ENCODE measurements at places on chromosomes 11 and 22. TPM values are rescaled to one million over a fixed set of nuclear protein-coding genes. Genes with fewer than 3 reads are reported as not detected.
A peak's percentile ranks its signal among the peaks of the same experiment; 100 is the strongest.

CRACR2B gene
- 1.2 TPM for total RNA-seq

DNA sequence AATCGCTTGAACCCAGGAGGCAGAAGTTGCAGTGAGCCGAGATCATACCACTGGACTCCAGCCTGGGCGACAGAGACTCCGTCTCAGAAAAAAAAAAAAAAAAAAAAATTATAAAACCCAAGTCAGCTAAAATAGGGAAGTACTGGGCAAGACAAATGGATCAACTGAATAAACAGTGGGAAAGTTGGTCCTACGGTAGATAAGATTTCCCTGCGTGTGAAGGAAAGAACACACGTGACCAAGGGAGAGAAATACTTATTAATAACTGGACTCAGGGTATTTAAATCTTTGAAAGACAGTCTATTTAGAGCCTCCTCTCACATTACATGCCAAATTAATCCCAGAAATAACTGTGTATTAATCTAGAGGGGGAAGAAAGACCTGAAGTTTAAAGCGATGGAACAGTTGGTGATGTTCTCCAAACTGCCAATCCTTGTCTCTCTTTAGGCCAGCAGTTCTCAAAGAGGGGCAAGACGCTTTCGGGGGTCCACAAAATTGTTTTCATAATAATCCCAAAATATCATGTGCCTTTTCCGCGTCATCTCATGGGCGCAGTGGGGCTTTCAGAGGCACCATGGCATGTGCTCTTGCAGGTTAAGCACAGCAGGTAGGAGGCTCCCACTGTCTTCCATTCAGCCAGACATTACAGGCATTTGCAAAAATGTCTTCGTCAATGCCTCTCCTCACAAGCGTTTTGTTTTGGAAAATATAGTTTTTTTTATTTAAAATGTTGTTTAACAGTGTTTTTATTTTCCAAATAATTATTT, 6.6 kb downstream of the RTL6 start:
- no peak for DNase-seq

- peak; percentile 48 for DNase-seq
Measured at GRCh38 chr11:612201-612960, 3.4 kb downstream of the IRF7 start.

FXYD6 gene
- total RNA-seq = not detected

DNA sequence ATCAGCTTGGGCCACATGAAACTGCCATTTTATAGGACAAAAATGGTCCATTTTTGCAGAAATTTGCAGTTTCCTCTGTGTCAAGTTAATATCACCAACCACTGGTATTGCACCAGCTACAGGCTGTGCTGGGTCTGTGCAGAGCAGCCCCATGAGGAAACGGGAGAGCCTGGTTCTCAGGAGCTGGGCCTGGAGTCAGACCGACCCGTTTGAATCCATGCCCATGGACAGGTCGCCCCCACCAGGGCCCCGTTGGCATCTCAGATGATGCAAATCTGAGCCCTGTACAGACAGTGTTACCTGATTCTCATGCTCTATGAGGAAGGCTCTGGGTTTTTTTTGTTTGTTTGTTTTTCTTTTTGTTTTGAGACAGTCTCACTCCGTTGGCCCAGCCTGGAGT, 9.8 kb upstream of the SEC14L6 start:
- DNase-seq = no peak

DNA sequence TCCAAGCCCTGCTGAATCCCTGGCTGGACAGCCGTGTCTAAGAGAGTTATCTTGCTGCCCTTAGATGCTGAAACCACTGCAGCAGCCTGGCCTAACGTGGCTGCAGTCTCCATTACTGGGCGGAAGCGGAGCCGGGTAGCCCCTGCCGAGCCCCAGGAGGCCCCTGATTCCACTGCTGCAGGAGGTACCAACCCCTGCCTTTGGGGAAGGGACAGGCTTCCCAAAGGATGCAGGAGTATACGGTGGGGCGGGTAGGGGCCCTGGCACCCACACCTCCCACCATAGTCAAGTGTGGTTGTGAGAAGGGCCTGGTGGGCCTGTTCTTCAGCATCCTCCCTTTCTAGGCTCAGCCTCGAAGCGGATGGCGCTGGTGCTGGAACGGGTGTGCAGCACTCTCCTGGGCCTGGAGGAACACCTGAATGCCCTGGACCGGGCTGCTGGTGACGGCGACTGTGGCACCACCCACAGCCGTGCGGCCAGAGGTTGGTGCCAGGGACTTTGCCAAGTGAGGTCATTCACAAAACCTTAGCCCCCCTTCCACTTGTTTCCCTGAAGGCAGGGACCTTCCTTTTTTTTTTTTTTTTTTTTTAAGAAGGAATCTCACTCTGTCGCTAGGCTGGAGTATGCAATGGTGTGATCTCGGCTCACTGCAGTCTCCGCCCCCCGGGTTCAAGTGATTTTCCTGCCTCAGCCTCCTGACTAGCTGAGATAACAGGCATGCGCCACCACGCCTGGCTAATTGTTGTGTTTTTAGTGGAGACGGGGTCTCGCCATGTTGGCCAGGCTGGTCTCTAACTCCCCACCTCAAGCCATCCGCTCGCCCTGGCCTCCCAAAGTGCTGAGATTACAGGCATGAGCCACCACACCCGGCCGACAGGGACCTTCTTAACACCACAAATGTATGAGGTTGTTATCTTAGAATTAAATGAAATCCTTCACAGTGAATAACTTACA, 11.0 kb downstream of the TKFC start:
- no peak for DNase-seq

SHANK3 gene
- 1.9 TPM for total RNA-seq

DNA sequence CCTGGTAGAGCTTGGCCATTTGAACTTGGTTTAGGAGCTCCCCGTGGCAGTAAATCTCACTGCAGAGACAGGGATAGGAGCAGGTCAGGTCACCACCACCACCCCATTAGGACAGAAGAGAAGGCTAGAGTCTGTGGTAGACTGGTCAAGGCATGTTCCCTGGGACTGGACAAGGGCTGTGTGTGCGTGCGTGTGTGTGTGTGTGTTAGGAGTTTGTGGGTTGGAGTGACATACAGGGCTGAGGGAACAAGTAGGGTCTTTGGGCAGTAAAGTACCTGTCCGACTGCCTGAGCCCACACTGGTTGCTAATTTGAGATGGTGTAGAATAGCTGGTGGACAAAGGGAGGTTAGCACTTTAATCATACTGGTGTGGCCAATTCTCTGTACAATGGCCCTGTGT, 16.1 kb downstream of the TREH start:
- DNase-seq = no peak

- DNase-seq = no peak
Measured at GRCh38 chr11:61294717-61295595, at the start of gene VWCE. Gene VWCE, minus strand, starts transcription at chr11:61295316. Its CDS starts 279 bp downstream, at chr11:61295037.

DNA sequence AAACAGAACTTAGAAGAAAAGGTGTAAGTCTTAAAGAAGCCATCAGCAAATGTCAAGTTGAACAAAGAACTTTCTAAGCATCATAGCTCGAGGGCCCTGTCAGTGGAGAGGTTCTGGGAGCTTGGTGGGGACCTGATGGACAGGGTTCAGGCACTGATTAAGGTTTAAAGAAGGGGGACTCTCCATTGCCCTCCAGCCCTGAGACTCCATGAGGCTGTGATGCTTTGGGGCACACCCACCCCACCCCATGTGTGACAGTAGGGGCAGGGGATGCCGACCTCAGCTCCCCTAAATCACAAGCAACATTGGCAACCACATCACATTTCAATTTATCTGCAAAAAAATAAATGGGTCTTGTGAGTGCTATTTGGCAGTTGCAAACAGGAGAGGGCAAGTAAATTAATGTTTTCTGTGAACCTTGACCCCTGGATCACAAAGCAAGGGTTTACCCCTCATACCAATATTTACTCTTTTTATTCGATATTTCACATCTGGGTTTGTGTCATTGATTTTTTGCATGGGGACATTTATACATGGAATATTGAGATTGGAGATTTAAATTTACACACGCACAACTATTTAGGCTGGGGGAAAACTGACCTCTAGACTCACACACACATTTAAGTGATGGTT, 37.1 kb upstream of the ANO1 start:
- no peak for DNase-seq

C22orf31 gene
- not detected for total RNA-seq

DNA sequence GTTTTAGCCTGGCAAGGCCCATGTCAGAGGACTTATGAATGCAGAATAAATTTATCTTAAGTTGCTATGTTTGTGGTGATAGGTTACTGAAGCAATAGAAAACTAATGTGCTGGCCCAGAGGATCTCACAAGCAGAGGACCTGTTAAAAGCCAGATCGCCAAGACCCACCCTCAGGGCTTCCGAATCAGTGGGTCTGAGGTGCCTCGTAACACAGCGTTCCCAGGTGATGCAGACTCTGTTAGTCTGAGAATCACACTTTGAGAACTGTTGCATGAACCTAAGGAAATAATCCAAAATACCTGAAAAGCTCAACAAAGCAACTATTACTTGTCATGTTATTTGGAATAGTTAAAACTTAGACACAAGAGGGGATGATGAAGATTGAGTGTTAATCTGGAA, 6.7 kb upstream of the SCARF2 start:
- DNase-seq = no peak

DNA sequence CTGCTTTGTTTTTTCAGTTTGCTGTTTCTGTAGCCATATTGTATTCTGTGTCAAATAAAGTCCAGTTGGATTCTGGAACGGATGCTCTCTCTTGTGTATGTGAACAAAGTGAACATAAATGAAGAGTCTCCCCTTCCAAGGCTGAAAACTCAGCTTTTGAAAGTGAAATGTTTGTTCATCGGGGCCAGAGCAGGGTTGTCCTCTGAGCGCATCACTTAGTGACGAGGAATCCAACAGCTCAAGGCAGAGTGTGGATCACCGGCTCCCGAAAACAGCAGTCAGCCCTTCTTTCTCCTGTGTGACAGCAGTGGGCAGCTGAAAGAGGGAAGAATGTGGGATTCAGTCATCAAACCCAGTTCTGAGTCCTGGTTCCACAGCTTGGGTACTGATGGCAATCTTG, 21.4 kb downstream of the RBX1 start:
- DNase-seq = no peak

DNA sequence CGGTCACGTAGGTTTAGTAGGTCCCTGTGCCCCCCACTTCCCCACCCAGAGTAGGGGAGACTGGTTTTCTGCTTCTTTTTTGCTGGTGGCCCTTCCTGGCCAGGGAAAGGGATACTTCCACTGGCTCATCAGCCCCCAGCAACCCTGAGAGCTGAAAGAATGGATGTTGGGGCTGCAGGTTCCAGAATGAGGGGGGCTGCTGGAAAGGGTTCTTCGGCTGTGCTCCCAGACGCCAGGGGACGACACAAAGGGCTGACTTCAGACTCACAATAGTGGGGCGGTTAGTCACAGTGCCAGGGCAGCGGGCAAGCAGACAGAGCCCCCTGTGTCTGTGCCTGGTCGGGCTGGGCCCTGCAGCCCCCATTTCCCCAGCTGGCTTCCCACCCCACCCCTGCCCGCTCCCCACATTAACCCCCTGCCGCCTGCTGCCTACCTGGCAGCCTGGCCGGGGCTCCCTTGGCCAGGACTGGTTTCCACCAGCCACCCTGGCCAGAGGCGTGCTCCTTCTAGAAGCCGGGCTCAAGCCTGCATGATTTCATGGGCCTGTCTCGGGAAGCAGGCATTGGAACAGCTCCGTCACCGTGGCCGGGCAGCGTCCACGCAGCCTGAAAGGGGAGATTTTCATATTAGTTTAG, 79.1 kb upstream of the WNT7B start:
- peak; percentile 76 for DNase-seq

KCNJ5 gene
- not detected for total RNA-seq

- DNase-seq = no peak
Measured at GRCh38 chr22:32410459-32410858, 1.6 kb downstream of the RTCB start.
